ENCODE measurements at places on chromosomes 2 and 18. TPM values are rescaled to one million over a fixed set of nuclear protein-coding genes. Genes with fewer than 3 reads are reported as not detected.

Gene KCNS3
- total RNA-seq: 0.53 TPM

Gene WNT6
- not detected for total RNA-seq

Gene TCF4
- 406 TPM for total RNA-seq

Gene CCDC141
- total RNA-seq: 0.13 TPM

Gene PROKR1
- not detected for total RNA-seq

Gene SLC38A11
- not detected for total RNA-seq

Gene RAD51AP2
- not detected for total RNA-seq

Gene TCF7L1
- 12.1 TPM for total RNA-seq

Gene OR6B2
- total RNA-seq: not detected

Gene SULT1C4
- total RNA-seq: 4.7 TPM

Gene GPR45
- total RNA-seq: not detected

Gene FIGN
- 6.5 TPM for total RNA-seq

Gene FEV
- not detected for total RNA-seq

Gene EML6
- 0.80 TPM for total RNA-seq

Gene DOCK10
- total RNA-seq: 38.7 TPM

Gene ZNF514
- total RNA-seq: 10.8 TPM

Gene MAP2
- total RNA-seq: 24.5 TPM

Gene TWIST2
- 4.5 TPM for total RNA-seq

Gene RTP5
- total RNA-seq: not detected

Gene DQX1
- total RNA-seq: 0.13 TPM

Gene UGT1A5
- not detected for total RNA-seq

Gene RBM45
- total RNA-seq: 19.1 TPM

Gene DYNC1I2
- 169 TPM for total RNA-seq

Gene CCDC178
- not detected for total RNA-seq

Gene IL1F10
- total RNA-seq: not detected

Gene FBLN7
- 5.2 TPM for total RNA-seq

Gene CRYGB
- total RNA-seq: not detected

Gene CXCR1
- total RNA-seq: not detected
